ENCODE measurements at places on chromosomes 12 and 14.

GRCh38 chr12:55849616-55850343 is 7.0 kb upstream of the MMP19 start:
- DNase-seq, result no peak

DNA sequence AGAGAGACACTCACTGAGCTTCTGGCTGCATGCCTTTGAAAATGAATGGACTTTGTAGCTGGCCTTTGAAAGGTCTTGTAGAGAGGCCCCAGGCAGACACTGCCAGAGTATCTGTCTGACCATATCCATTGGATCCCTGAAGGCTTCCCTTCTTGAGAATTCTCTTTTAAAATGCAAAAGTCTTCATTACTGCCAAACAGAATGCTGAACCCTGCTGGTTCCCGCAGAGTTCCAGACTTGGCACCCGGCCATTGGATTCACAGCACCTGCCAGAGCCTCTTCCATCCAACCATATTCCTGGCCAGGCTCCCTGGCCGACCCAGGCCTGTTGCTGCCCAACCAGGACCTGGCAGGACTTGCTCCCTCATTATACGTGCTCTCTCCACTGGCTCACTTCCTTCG is 182.5 kb downstream of the GXYLT1 start:
- DNase-seq, result no peak

DNA sequence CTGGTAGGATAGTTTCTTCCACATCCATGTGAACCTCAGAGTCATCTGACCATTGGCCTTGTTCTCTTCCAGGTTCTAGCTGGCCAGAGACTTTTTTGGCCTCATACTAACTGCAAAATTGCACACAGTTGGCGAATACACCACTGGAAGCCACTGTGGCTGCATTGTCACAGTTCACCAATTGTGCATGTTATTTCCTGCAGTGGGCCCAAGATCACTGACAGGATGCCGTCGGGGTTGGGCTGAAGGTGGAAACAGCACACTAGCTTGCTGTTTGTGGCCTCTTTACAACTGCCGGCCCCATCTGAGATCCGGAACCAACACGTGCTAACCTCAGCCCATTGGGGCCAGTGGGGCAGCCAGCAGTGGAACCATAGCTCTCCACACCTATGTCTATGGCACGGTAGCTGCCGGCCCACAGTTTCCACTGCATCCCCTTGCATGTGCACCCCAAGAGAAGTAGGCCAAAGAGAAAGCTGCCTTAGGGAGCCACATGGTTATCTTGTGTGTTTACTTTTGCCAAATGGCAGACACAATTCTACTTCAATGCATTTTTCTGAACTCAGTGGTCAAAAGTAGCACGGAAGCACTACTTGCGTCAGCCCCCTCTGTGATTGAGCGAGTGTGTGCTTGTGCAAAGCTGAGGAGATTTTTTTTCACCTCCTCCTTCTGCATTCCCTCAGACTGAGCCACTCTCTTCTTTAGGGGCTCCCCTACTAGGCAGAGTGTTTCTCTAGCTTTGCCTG is 464.0 kb downstream of the RAD51B start:
- DNase-seq, result peak; percentile 51

- no peak for DNase-seq
These were observed 9.2 kb downstream of the KTN1 start for GRCh38 chr14:55589171-55589570.

GRCh38 chr12:7832059-7832696 is 40.5 kb downstream of the SLC2A14 start:
- DNase-seq, result no peak

DNA sequence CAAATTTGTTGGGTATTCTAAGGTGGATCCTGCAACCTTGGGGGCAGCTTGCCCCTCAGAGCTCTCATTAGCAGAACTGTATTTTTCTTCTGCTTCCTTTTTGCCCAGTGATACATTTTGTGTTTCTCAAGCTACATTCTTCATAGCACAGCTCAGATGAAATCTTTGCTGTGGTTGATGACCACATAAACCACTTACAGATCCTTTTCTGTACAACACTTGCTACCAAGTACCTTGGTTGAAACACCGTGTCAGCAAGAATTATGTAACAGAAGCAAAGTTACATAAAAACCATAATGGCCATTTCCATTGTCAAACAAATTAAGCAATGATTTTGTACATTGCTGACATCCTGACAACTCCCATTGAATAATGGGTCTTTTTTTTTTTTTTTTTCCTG is 9.7 kb upstream of the PLBD1 start:
- DNase-seq, result no peak

- DNase-seq, result no peak
These were observed 4.0 kb upstream of the GEMIN2 start for GRCh38 chr14:39109893-39110715.

- DNase-seq, result no peak
These were observed 7.7 kb downstream of the BRF1 start for GRCh38 chr14:105292826-105293711.

DNA sequence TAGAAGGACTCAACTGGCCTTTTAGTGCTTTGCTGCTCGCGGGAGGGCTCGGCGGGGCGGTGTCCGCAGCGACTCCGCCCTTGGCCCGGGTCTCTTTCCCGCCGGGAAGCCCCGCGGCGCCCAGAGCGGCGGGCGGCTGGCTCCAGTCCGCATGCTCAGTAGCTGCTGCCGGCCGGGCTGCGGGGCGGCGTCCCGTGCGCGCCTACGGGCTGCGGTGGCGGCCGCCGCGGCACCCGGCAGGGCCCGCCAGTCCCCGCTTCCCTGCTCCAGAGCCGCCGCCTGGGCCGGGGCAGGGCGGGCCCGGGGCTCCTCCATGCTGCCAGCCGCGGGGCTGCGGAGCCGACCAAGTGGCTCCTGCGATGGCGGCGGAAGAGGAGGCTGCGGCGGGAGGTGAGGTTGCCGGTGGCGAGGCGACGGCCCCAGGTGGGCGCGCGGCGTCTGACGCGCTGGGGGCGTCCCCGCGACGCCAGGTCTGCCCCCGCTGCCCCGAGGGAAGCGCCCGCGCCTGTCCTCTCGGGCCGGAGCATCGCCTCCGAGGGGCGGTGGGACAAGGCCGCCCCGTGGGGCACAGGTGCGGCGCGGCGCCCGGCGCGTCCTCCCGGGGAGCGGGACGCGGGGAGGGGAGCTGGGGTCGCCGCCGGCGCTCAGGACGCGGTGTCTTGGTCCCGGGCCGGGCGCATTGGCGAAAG is at the start of gene BMAL2:
BMAL2 (plus strand) TSS at position 123 of the 689 bp plus-strand sequence; CDS start at position 360, 237 bp downstream.
- DNase-seq, result peak; percentile 52

- no peak for DNase-seq
These were observed 29.2 kb upstream of the TMED10 start for GRCh38 chr14:75205591-75205990.

DNA sequence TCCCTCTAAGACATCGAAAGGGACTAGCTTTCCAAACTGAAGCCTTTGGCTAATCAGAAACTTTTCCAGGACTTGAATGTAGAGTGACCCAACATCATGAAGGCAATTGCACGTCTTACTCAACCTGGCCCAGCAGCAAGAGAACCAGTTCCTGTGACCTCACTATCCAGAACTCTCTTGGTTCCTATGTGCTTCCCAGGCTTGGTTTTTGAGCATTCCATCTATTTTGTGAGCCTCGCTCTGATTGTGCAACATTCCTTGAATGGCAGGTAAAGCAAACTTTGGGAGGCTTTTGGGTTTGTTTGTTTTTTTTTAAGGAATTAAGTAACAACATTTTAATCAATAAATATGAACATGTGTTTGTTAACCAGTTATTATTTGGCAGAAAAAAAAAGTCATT is 183.6 kb upstream of the EGLN3 start:
- no peak for DNase-seq

- DNase-seq, result no peak
These were observed 163.9 kb downstream of the ASCL4 start for GRCh38 chr12:107938446-107938845.

DNA sequence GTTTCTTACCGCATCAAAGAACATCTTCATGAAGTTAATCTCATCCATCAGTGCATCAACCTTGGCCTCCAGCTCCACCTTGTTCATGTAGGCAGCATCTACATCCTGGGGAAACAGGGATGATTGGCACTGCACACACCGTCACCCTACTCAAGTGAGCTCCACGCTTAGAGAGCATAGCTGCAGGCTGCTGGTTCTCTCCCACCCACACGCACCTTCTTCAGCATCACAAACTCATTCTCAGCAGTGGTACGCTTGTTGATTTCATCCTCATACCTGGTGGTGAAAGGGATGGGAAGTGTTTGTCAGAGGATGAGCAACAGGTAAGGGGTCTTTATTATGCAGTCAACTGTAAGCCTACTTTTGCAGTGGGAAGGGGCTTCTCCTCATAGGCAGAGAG is 2.3 kb downstream of the KRT5 start:
- no peak for DNase-seq

- no peak for DNase-seq
These were observed 78.0 kb upstream of the DDHD1 start for GRCh38 chr14:53231171-53231570.

GRCh38 chr12:88921434-88921833 is 341.2 kb upstream of the KITLG start:
- no peak for DNase-seq

GRCh38 chr12:65392491-65392890 is 114.0 kb downstream of the MSRB3 start:
- no peak for DNase-seq

DNA sequence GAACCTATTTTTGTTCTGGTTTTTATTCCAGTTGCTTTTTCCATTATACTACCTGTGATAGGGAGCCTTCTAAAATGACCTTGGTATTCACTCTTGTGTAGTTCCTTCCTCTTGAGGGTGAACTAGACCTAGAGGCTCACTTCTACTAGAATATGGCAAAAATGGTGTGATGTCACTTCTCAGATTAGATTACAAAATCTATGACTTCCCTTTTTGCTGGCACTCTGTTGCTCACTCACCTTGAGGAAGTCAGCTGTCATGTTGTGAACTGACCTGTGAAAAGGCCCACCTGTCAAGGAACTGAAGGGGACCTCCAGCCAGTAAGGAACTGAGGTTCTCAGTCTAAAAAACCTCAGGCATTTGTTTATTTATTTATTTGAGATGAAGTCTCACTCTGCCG is 5.7 kb downstream of the MIPOL1 start:
- DNase-seq, result no peak

DNA sequence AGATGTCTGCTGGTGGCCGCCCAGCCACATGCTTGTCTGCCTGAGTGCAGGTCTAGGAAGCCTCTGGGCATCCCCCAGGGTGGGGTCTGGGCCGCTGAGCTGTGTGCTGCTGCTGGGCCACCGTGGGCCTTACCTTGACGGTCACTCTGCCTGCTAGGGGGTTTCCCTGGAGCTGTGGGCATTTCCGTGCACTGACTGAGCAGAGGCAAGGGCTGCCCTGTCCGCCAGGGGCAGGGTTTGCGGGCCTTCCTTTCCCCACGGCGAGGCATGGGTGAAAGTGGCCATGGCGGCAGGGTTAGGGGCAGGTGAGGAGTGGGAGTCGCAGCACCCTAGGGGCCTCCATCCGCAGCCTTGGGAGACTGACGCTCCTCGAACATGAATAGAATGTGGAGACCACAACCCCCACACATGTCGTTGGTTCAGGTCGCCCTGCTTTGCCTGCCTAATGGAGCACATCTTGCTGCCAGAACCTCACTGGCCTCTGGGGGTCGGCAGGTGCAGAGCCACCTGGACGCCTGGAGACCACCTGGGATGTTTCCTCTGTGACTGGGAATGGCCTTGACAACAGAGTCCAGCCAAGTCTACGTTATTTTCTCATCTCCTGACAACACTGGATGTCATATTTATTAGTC is 2.5 kb downstream of the ZBTB42 start:
- DNase-seq, result no peak

GRCh38 chr14:45838597-45838996 is 585.6 kb upstream of the MIS18BP1 start:
- no peak for DNase-seq

GRCh38 chr12:40010899-40011774 is 94.7 kb downstream of the SLC2A13 start:
- no peak for DNase-seq

DNA sequence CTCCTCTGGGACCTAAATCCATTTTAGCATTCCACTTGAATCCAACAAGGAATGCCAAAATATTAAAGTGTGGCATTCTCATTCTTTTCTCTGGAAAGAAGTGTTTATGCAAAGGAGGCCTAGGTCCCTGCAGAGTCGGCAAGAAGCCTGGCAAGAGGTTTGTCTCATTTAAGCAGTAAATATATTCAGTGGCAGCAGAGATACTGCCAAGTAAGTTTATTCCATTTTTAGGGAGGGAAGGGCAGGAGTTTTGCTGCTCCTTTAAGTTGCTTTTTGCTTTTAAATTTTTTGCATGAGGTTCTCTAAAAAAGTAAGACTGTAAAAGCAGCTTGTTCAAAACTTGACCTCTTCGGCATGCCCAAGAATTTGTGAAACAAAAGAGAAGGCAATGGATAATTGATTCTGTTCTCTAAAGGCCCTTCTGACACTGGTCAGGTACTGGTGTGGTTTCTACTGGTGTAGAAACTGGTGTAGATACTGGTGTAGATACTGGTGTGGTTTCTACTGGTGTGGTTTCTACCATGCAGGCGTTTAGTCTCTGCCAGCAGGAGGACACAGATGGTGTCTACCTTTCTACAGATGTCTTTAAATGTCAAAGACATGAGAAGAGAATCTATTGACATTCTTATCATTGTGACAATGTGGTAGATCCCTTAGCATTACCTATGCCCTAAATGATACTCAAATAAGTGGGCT is 107.3 kb downstream of the SAMD4A start:
- no peak for DNase-seq

GRCh38 chr12:124630791-124631313 is 63.4 kb upstream of the NCOR2 start:
- DNase-seq, result no peak

GRCh38 chr14:52693036-52693435 is 2.3 kb downstream of the ERO1A start:
- DNase-seq, result no peak

DNA sequence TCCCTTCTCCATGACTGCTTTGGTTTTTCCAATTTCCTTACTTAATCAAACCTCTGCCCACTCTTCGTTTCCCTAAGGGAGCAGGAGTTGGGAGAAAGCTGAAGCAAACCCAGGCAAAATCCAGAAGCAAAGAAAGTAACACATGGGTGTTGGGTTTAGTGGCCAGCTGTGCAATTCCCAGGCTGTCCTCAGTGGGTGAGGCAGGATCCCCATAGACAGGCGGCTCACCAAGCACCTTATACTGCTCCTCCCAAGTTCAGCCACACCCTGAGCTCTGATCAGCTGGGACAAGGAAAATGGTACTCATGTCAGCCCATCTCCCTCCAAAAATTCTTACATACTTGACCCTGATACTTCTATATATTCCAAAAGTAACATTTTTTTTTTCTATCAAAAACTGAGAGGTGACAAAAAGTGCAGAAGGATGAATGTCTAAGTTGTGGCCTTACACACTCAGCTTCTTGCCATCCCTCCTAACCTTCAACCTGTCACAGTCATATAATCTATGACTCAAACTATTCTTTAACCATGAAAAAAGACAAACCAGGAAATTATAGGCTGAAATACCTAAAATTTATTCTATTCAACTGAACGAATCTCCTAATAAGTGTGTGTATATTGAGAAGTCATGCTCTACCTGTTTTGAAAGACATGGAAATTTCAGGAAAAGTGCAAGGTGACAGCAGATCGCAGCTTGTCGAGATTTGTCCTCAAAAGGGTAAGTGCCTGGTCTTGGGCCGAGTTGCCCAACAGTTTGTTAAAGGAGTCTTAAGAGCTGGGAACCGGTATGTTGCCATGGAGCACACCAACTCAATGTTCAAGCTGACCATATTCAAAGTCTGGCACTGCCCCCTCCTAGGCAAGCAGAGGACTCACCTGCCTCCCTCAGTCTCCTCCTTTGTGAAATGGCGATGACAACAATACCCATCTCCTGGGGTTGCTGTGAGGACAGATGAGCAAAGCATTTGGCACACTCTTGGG is 17.6 kb upstream of the ZFP36L1 start:
- DNase-seq, result peak; percentile 65

GRCh38 chr12:29692237-29692636 is 91.5 kb downstream of the TMTC1 start:
- DNase-seq, result no peak

- no peak for DNase-seq
These were observed 54.4 kb downstream of the TESC start for GRCh38 chr12:117044790-117045159.

Measured in lower lobe of right lung (tissue), 2 donors.